Right lung (tissue), 10 donors: ENCODE measurements at places on chromosomes 16 and 17. TPM values are rescaled to one million over a fixed set of nuclear protein-coding genes. Genes with fewer than 3 reads are reported as not detected.

DNA sequence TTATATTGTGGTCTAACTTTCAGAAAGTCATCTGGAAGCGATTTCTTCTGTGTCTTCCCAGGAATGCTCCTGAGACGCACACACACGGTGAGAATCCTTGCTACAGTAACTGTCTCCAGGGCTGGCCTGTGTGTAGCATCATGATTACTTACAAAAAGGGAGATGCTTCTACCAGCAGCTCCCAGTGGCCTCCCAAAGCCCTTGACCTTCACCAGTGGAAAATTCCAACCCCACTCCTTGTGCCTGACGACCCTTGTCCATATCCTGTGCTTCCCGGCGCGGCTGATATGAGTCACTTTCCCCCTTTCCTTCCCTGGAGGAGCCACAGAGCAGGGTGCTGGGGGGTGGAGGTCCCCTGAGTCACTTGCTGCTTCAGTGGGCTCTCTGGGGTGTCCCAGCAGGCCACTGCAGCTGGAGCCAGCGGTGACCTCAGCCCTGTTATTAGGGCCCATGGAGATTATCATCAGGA lies 22.1 kb upstream of the NAT9 start:
- no peak for DNase-seq

PLA2G10 gene
- 0.31 TPM for polyA plus RNA-seq

ANKFN1 gene
- polyA plus RNA-seq: 0.47 TPM

CORO7 gene
- 15.0 TPM for polyA plus RNA-seq

DNA sequence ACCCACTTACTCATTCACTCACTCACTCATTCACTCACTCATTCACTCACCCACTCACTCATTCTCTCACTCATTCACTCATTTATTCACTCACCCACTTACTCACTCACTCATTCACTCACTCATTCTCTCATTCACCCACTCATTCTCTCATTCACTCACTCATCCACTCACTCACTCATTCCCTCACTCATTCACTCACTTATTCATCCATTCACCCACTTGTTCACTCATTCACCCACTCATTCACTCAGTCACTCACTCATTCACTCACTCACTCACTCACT lies 7.6 kb upstream of the CPSF4L start:
- no peak for DNase-seq

GRCh38 chr16:78494674-78495073 lies 395.2 kb downstream of the WWOX start:
- DNase-seq: no peak

KRTAP4-4 gene
- polyA plus RNA-seq: not detected

GRCh38 chr17:2435862-2436261 lies 35.0 kb upstream of the MNT start:
- DNase-seq: no peak

TAT gene
- 0.17 TPM for polyA plus RNA-seq

DNA sequence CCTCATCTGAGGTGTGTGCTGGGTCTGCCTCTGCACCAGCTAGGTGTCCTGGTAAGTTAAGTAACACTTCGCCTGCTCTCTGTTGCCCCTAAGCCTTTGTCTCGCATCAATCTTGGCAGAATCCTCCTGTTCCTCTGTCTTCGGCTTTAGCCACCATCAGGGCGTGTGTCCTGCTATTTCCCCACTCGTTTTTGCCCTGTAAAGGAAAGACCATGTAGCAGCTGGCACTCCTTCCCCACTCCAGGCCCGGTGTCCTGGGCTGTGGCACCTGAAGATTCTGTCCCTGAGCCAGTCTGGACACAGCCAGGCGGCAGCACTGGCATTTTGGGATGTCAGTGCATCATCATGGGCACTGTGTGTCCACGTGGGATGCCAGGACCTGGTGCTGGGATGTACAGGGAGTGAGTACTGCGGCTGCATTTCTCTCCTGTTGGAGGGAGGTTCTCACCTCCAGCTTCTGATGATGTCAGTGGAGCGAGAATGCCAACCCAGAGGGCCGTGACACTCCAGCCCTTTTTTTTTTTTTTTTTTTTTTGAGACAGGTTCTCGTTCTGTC lies 26.2 kb upstream of the FOXK2 start:
- no peak for DNase-seq

C16orf92 gene
- not detected for polyA plus RNA-seq

- DNase-seq: no peak
Observed at GRCh38 chr17:1882836-1883235, 53.0 kb downstream of the RPA1 start.

DNA sequence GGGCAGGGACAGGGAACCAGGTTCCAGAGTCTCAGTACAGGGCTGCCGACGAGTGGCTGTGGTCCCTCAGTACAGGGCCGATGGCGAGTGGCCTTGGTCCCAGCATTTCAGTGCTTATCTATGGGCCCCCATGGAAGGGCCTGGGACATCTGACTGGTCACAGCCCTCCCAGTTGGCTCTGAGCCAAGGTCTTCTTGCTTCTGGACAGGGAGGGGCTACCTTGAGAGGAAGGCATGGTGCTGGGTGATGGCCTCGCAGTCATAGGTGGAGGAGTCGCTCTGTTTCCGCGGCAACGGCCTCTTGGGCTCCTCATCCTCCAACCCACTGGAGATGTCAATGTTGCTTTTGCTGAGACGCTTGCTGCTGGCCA lies 32.5 kb downstream of the PIMREG start:
- DNase-seq: no peak

- no peak for DNase-seq
Observed at GRCh38 chr17:71085238-71086033, 916.1 kb downstream of the KCNJ2 start.

GRCh38 chr17:49570540-49571242 lies 5.0 kb upstream of the NXPH3 start:
- no peak for DNase-seq

GGT6 gene
- 6.1 TPM for polyA plus RNA-seq

ALDH3A1 gene
- polyA plus RNA-seq: 0.39 TPM

DNA sequence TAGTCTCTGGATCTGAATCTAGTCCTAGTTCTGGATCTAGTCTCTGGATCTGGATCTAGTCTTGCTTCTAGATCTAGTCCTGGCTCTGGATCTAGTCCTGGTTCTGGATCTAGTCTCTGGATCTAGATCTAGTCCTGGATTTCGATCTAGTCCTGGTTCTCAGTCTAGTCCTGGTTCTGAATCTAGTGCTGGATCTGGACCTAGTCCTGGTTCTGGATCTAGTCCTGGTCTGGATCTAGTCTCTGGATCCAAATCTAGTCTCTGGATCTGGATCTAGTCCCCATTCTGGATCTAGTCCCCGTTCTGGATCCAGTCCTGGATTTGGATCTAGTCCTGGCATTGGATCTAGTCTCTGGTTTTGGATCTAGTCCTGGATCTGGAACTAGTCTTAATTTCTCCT lies 29.9 kb upstream of the VAT1L start:
- no peak for DNase-seq

DNA sequence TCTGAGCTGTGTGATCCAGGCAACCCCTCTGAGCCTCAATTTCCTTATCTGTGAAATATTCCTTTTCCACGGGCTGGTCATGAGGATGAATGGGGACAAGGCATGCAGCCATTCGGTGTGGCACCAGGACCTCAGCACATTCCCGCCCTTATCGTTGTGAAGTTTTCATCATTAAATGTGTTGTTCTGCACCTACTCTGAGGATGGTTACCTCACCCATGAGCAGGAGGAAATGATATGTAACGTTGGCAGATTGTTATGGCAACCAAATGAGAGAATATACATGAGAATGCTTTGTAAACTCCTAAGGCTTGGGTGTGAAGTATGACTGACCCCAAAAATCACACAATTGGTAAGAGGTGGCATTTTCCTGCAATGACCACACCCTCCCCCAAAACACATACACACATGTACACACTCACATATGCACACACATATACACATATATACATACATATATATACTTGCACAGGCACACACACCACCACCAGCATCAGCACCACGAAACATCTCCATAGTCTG lies 39.5 kb downstream of the SMARCE1 start:
- no peak for DNase-seq

DNA sequence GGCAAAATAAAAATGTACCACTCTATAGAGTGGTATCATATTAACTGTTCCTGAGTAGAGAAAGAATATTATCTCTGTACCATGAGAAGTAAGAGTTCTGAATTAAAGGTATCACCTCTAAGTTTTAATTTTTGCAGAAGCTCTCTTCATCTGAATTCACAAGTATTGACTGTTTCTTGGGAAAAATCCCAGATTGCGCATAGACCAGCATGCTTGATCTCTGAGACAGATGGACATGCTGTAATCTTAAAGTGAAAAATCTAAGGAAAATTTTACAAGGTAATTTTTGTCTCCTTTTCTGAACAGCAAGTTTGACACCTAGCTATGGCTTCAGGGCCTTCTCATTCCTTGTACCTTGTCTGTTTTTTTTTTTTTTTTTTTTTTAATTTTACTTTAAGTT lies 1050.7 kb upstream of the RBFOX1 start:
- no peak for DNase-seq

GRCh38 chr16:1743376-1744337 lies 27.7 kb downstream of the NME3 start:
- no peak for DNase-seq

TMEM114 gene
- not detected for polyA plus RNA-seq

DNA sequence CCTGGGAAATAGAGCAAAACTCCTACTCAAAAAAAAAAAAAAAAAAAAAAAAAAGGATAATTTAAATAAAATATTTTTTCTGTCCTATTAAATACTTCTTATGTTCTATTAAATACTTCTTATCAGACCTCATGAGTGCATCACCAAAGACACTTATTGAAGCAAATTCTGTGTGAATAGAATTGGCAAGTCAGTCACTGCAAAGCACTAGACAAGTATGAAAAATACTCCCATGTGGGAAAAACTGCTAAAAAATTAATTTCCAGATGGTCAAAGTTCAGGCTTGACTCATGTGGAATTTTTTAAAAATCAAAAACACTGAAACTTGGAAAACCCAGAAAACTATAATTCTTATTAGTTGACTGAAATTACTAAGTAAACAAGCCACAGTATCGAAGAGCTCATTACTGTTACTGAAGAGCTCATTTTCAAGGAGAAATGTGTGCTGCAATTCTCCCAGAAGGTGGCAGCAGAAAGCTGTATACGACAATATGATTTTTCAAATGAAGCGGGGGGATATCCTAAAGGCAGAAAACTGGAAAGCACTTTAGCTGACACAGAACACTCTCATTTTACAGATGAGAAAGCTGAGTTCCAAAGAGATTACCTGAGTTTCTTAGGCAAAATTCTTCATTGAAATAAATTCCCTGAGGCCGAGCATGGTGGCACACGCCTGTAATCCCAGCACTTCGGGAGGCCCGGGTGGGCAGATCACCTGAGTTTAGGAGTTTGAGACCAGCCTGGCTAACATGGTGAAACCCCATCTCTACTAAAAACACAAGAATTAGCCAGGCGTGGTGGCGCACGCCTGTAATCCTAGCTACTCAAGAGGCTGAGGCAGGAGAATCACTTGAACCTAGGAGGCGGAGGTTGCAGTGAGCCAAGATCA lies 15.9 kb upstream of the FBXO47 start:
- peak; percentile 47 for DNase-seq

- no peak for DNase-seq
Observed at GRCh38 chr16:26263406-26263805, 571.6 kb downstream of the HS3ST4 start.

- no peak for DNase-seq
Observed at GRCh38 chr17:75945211-75945610, 4.4 kb upstream of the FBF1 start.

DNA sequence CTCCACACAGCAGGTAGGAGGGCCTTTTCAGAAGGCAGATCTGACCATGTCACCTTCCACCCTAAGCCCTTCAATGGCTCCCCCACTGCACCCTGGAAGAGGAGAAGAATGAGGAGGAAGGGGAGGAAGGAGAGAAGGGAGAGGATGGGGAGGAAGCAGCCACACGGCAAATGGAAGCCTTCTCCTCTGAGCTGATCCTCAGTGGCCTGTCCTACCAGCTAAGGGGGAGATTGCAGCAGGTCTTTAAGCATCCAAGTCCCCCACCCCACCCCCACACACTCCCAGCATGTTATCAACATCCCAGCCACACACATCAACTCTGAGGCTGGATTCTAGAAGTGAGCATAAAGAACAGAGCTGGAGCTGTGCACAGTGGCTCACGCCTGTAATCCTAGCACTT lies 46.2 kb upstream of the RBFOX3 start:
- no peak for DNase-seq
